ENCODE measurements at places on chromosomes 6 and 20. TPM values are rescaled to one million over a fixed set of nuclear protein-coding genes. Genes with fewer than 3 reads are reported as not detected.

PSORS1C1 gene
- total RNA-seq, result 0.75 TPM

DNA sequence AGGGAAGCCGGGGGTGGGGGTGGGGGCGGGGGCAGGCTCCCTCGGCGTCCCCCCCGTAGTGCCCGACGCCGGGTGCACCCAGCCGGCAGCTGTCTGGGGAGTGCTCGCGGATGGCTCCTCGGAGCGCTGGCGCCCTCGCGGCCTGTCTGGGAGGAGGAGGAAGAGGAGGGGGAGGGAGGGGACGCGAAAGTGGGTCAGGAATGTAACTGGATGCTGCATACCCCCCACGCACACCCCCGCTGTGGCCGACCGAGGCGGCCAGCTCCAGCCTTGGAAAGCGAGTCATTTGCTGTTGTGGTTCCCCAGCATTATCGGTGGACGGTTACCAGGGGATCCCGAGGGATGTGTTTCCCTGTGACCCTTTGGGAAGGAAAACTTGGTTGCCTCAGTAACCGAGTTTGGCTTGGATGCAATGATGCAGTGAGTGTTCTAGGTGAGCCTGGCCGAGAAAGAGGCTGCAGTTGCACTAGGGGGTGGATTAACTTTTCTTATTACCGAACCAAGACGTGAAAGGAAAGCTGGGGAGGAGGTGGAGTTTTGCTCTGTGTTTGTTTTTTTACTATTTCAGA lies 55.2 kb upstream of the RREB1 start:
- peak; percentile 43 for DNase-seq

DNA sequence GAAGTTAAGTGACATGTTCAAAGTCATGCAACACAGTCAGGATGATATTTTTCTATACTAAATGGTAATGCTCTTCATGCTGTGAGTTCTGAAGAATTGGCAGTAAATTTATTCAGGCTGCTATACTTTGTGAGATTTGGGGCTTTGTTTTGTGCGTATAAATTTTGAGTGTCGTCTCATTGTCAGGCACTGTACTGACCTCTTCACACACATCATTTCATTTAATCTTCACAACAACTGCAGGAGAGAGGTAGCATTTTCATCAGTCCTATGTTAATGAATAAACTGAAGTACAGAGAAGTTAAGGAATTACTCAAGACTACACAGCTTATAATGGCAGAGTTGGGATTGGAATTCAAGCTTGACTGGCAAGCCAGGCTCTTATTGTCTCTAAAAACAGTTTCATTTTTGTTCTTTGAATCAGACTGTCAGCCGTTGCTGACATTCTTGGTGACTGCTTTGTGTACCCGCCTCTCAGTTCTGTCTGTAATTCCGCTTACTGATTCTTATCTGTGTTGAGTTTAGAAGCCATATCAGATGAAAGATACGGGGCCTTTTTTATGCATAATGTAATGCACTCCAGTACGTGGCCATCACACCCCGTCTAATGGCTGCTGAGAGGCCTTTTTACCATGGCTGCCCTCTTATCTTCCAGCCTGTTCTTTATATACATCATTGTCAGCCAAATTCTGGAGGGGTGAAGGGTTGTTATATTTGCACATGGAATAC lies 274.9 kb downstream of the UTRN start:
- peak; percentile 64 for DNase-seq

DNA sequence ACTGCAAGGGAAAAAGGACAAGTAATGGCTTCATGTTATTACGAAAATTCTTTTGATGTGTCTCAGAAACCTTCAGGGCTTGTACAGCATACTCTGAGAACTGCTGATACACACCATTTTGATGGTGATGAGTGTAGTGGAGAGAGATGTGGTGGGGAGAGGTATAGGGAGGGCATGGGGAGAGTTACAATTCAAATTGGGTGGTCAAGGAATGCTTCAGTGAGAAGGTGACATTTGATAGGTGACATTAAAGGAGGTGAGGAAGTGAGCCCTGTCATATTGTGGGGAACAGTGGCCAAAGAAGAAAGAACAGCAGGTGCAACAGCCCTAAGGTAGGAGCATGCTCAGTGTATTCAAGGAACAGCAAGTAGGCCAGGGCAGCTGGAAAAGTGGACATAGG lies 318.9 kb downstream of the CLIC5 start:
- DNase-seq, result no peak

GRCh38 chr6:143060806-143061596 lies at the start of gene AIG1:
TSS of gene AIG1 (plus strand) at chr6:143060889. CDS start at chr6:143060926, 37 bp downstream.
- no peak for DNase-seq

DNA sequence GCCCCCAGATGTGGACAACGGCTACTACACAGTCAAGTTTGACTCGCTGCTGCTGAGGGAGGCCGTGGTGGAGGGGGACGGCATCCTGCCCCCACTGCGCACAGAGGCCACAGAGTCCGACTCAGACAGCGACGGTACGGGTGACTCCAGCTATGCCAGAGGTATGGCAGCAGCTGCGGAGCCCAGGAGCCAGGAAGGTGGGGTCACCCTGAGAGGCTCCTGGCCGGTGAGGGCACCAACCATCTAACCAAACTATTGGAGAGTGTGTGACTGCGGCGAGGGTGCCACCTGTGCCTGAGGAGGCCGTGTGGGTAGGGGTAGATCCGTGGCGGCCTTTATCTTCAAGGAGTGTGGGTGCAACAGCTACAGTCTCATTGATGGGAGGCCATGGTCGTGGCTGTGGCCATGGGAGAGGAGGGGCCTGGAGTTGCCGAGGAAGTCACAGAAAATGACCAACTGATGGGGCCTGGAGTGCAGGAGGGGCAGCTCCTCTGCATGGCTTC lies 2.8 kb upstream of the LIME1 start:
- DNase-seq, result no peak

DNA sequence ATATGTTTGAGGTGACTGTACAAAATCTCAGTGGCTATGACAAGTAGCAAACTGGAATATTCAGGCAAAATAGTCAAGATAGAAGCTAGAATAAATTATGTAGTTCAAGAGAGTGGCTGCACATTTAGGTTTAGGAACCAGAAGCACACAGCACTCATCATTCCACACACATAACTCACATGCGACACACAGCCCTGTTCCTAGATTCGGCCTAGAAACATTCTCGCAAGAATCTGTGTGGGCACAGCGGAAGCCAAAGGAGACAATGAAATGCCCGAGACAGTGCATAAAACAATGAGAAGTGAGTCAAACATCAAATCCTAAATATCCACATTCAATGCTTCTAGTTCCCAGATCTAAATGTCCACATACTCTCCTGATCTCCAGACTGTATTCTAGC lies 9.5 kb upstream of the SUPT3H start:
- DNase-seq, result no peak

OR5V1 gene
- total RNA-seq, result not detected

ADGB gene
- total RNA-seq, result not detected

DNA sequence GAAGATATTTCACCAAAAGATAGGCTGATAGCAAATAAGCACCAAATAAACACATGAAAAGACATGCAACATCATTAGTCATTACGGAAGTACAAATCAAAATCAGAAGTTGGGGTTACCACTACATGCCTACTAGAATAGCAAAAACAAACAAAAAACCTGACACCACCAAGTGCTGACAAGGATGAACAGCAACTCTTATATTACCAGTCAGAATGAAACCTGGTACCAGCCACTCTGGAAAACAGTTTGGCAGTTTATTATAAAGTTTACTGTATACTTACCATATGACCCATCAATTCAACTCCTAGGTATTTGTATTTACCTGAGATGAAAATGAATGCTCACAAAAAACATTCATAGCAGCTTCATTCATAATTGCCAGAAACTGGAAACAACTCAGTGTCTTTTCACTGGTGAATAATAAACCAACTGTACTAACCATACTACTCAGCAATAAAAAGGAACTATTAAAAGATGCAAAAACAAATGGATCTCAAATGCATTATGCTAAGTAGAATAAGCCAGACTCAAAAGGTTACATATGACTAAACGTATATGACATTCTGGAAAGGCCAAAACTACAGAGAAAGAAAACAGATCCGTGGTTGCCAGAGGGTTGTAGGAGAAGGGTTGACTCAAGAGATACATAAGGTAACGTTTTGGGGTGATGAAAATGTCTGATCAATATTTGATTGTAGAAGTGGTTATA lies 33.0 kb downstream of the NUP153 start:
- no peak for DNase-seq

AIF1 gene
- total RNA-seq, result 2.7 TPM

- no peak for DNase-seq
Observed at GRCh38 chr6:3026791-3027626, 27.3 kb downstream of the NQO2 start.

GRCh38 chr6:33730611-33731010 lies 16.1 kb downstream of the IP6K3 start:
- no peak for DNase-seq

GRCh38 chr6:53894091-53894490 lies 99.3 kb downstream of the LRRC1 start:
- no peak for DNase-seq

- DNase-seq, result no peak
Observed at GRCh38 chr20:3696200-3696599, 14.4 kb upstream of the ADAM33 start.

DNA sequence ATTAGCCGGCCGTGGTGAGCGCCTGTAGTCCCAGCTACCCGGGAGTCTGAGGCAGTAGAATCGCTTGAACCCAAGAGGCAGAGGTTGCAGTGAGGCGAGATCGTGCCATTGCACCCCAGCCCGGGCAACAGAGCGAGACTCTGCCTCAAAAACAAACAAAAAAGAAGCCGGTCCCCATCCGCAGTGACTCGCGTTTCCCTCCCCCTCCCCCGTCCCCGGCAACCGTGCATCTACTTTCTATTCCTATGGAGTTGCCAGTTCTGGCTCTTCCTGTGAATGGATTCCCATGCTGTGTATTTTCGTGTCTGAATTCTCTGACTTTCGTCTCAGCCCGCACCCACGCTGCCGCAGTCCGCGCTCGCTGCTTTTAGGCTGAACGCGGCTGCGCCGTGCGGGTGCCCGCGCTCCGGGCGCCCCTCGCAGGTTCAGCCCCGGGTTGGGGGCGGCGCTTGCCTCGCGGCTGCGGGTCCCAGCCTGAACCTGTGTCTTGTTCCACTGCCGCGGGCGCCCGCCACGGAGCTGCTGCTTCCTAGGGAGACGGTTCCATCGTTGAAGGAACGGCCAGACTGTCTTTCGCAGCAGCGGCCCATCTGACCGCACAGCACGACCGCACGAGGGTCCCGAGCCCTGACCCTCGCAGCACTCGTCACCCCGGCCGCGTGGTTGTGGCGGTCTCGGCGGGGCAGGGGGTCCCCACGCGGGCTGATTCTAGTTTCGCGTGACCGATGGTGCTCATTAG lies 1.1 kb upstream of the MRGBP start:
- peak; percentile 94 for DNase-seq

CTNNBL1 gene
- 203 TPM for total RNA-seq

DNA sequence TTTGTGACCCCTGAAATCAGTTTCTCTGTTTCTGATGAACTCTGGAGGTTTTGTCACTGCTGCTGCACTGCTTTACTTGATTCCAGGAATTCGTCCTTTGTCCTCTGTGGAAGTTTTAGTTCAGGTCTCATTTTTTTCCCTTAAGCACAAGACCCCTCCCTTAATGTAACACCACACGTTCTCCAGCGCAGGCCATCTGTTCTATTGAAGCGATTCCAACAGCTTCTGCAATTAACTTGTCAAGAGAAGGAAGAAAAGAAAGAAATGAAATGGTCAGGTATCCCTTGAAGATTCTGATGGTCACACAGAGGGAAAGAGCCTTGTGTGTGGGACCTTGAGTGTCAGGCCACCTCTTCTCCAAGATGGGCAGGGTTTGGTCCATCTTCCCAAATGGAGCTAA lies 7.8 kb upstream of the MAS1L start:
- no peak for DNase-seq

ZSWIM3 gene
- 6.1 TPM for total RNA-seq

- DNase-seq, result no peak
Observed at GRCh38 chr6:165665384-165665672, 2.3 kb upstream of the PDE10A start.

GRCh38 chr6:131893198-131893597 lies 58.0 kb downstream of the CCN2 start:
- DNase-seq, result no peak

GRCh38 chr20:21512634-21513180 lies 1.2 kb downstream of the NKX2-2 start:
- no peak for DNase-seq

DNA sequence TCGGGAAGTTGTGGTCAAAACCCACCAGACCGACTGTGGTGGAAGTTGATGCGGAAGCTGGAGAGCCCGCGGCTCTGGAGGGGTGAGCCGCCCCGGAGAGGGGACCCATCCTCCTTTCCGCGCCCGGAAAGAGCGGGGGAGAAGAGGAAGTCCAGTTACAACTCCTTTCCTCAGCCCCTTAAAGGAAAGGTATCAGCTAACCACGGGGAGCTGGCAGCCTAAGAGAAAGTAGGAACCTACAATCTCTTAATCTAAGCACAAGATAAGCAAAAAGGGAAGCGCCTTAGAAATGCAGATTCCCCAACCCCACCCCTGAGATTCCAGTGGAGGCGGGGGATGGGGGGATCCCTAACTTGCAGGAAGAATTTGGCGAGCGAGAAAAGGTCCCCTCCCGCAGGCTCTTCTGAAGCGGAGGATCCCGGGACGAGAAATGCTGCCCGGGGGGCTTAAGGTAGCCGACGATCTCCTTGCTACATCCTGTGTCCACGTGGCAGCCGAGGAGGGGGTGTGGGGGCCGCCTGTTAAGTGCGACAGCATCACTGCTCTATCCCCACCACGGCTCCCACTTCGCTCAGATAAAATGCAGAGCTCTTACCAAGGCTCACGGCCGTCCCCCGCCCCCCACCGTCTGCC lies 87.5 kb downstream of the ZFP64 start:
- no peak for DNase-seq

DNA sequence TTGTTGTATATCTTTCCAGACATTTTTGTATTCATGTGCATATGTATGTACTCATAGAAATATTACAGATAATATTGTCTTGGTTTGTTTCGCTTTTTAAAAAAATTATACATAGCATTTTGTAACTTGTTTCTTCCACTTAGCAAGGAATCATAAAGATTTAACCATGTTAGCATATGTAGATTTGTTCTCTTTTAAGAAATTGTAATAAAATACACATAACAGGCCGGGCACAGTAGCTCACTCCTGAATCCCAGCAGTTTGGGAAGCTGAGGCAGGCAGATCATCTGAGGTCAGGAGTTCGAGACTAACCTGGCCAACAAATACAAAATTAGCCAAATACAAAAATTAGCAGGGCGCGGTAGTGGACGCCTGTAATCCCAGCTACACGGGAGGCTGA lies 44.4 kb upstream of the CSE1L start:
- DNase-seq, result no peak

FERMT1 gene
- total RNA-seq, result 34.7 TPM

DNA sequence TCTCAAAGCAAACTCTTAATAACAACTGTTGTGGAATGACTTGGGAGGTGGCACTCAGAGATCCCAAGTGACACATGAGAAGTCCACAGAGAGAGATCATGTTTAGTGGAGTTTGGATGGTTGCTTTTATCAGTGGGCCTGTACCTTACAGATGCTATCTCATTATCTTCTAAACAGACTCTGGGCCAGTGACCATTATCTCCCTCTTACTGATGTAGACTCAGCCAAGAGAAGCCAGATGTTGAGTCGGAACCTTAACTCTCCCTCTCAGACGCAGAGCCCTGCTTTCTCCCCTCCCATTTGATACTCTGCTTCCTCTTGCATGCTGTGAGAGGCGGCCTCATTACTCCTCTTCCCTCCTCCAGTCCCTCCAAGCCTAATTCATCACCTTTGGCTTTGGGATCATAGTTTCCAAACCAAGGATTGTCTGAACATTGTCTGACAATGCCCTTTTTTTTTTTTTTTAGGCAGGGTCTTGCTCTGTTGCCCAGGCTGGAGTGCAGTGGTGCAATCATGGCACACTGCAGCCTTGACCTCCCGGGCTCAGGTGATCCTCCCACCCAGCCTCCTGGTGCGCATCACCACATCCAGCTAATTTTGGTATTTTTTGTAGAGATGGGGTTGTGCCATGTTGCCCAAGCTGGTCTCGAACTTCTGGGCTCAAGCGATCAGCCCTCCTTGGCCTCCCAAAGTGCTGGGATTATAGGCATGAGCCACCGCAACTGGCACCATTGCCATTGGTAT lies 4.5 kb upstream of the DDR1 start:
- no peak for DNase-seq

Data from Caco-2 (cell line).